ENCODE measurements at places on chromosomes 12 and 14.
A peak's percentile ranks its signal among the peaks of the same experiment; 100 is the strongest.

DNA sequence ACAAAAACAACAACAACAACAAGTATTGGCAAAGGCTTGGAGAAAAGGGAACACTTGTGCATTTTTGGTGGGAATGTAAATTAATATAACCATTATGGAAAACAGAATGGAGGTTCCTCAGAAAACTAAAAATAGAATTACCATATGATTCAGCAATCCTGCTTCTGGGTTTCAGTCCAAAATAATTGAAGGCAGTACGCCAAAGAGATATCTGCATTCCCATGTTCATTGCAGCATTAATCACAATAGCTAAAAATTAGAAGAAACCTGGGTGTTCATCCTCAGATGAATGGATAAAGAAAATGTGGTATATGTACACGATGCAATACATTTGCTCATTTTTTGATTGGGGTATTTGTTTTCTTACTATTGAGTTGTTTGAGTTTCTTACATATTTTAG lies 813.0 kb downstream of the NRXN3 start:
- DNase-seq, result no peak

DNA sequence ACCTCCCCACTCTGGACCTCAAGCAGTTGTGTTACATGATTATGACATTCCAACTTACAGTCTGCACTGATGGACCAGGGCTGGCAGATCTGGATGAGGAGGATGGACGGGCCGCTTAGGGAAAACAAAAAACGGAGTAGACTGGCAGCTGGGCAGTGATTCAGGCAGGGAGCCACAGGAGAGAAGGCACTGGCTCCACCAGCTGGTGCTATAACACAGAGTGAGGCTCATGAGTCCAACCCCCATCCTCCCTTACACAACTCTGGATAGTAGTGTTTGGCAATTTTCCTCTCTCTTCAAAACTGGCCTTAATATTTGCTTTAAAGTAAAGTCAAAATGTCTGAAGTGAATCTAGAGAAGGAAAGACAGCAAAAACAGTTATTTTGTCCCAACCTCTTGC lies 9.7 kb upstream of the RIC8B start:
- no peak for DNase-seq

DNA sequence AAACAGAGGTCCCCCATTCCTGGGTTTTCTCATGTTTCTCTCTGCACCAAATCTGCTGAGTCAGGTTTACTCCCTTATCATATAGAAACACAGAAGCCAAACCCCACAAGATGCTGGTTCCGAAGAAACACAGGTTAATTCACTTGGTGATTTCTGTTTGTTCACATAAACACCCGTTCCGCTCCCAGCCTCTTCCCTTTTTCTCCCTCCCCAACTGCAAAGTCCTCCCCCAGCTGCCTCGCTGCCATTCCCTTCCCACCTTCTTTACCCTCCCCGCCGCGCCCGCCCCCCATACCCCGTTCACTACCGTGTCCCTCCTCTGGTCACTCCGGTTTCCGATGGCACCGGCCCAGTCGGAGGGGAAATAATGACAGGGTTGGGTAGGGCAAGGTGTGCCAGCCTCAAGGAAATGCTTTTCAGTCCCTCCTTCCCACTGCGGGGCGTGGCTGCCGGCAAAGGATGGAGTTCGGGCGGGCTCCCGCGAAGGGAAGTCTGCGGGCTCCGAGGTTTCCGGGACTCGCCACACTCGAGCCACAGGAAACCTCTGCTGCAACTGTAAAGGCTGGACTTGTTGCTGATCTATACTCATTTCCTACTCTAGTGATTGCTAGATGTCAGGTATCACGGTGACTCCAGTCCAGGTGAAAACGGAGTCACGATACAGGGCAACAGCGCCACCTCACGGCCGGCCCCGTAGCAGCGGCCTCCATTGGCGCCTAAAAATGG lies at the start of gene STYK1:
Gene STYK1, minus strand, starts transcription at position 394 of the 726 bp plus-strand sequence. CDS start 39,434 bp downstream, outside the sequence.
- DNase-seq, result peak; percentile 24

DNA sequence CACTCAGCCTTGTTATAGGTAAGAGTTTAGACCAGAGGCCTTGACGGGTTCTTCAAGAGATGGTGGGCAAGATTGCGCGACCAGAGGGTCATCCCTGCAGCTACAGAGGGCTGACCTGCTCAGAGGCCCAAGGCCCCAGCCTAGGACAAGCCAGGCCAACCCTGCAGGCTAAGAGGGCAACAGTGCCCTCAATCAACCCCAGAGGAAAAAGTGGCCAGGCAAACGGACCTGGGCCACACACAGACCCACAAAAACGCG lies 1.3 kb downstream of the SSH1 start:
- DNase-seq, result no peak

GRCh38 chr14:34344318-34344717 lies 117.7 kb downstream of the SPTSSA start:
- DNase-seq, result no peak

- no peak for DNase-seq
These were observed 353 bp downstream of the BAG5 start for GRCh38 chr14:103562179-103562428.

GRCh38 chr14:77406718-77407117 lies 16.6 kb downstream of the NOXRED1 start:
- no peak for DNase-seq

- DNase-seq, result no peak
These were observed 91.2 kb upstream of the ATXN7L3B start for GRCh38 chr12:74446466-74446865.

- DNase-seq, result no peak
These were observed 24.6 kb upstream of the PPP1R12A start for GRCh38 chr12:79959484-79959883.

GRCh38 chr12:123854232-123854631 lies 92.1 kb downstream of the DNAH10 start:
- DNase-seq, result no peak

GRCh38 chr14:36514278-36515104 lies 5.5 kb downstream of the NKX2-1 start:
- no peak for DNase-seq

DNA sequence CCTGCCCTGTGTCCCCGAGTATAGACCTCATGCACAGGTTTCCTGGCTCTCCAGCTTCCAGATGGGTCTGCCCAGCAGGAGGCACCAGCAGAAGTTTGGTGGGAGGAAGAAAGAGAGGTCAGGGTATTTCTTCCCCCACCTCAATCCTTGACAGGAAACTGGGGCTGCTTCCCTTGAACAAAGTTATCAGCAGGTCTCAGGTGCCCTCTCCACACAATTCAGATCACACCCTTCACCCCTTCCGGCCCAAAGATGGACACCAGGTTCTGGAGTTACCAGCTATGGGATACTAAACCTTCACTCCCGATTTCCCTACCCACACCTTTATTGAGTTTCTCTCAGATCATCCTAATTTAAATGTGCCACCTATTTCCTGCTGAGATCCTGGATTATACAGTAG lies 1.2 kb downstream of the SART3 start:
- DNase-seq, result no peak

DNA sequence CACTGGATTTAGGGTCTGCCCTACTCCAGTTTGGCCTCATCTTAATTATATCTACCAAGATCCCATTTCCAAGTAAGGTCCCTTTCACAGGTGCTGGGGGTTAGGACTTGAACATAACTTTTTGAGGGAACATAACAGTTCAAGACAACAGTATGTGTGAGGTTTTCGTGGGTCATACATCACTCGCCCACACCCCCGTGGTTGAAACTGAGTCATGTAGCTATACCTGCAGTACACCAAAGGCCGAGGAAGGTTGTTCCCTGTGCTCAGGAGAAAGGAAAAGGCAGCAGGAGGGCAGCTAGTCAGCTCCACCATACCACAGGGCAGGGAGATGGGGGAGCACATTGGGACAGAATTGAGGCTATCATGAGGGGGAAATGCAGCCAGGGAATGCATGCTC lies 167.0 kb downstream of the PPM1H start:
- DNase-seq, result no peak

DNA sequence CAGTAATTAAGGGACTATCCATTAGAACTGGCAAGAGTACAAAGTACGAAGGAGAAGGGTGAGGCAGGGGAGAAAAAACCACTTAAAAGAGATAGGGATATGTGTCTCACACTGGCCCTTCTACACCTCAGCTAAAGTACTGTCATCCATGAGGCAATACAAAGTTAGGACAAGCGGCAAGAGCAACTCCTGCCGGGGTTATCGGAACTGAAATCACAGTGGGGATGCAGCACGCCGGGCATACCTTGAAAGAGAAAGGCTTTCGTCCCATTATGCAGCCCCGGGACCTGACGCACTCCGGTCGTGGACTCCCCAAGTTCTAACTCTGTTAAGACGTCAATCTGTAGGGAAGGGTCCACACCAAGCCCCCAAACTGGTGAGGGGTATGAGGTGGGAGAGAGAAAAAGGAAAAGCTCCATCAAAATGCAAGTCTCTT lies 1.1 kb downstream of the NELL2 start:
- DNase-seq, result no peak

DNA sequence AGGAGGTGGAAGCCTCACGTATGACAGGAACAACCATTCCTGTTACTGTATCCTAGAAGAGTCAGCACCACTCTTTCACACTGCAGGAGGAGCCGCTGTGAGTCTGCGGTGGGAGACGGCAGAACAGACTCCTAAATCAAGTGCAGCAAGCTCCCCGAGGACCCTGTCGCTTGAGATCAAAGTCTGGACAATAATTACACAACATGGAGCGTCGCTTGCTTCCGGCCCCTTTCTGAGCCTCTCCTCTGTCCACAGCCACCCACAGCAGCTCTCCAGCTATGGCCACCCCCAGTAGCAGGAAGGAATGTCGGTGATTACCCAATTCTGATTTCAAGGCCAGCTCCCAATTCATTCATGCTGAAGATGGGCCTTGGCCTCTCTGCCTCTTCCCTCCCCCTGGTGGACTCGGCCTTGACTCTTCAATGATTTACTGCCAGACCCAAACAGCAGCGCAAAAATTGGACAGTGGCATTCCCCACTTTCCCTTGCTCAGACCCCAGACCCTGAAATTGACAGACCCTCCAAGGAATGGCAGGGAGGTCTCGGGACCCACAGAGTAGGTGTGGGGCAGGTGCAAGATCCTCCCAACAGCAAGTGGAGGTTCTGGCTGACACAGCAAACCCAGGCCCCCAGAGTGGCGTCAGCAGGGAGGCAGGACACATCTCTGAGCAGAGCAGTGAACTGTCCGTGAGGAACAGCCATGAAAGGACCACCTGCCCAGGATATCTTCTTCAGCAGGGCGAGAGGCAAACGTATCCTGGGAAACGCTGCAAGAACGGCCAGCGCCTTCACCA lies 272.7 kb upstream of the DIO3 start:
- DNase-seq, result peak; percentile 8

DNA sequence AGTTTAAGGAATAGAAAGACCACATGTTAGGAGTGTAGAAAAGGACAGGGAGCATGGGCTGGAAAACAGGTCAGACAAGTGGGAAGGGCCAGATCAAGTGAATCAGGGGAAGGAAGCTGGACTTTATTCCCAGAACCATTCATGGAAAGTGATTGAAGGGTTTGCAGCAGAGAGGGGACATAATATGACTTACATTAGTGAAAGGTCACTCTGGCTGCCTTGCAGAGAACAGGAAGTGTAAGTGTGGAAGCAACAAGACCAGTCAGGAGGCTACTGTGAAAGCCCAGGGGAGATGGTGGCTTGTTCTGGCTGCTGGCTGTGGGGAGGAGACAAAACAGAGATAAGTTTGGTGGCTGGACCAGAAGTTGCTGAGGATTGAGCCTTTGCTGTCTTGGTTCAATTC lies 69.1 kb downstream of the VCPKMT start:
- DNase-seq, result no peak

GRCh38 chr12:120684523-120684932 lies 2.4 kb upstream of the MLEC start:
- no peak for DNase-seq

- no peak for DNase-seq
These were observed 9.2 kb downstream of the PCBP2 start for GRCh38 chr12:53461059-53461458.

DNA sequence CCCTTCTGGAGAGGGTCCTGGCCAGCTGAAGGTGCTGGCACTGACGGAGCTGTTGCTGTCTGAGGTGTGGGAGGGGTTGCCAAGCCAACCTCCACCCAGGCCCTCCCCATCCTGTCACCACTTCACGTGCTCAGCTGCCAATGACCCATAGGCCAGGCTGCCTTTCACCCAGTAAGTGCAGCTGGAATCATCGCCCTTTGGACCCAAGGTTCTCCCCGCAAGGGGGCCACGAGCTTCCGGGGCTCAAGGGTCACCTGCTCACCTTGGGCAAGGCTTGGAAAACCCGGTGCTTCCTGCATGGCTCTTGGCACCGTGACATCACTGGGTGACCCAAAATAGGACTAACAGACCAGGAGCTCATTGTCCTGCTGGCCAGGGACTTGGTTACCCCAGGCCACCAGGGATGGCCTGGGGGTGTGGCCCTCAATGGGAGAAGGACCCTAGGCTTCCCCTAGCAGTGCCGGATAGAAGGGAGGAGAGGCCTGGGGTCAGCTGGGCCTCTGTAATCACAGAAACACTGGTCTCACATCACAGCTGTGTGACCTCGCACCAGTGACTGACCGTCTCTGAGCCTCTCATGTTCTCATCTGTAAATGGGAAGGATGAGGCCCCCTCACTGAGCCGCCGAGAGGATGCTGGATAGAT lies 51.3 kb downstream of the CCDC85C start:
- DNase-seq, result no peak

- DNase-seq, result peak; percentile 3
These were observed 50.3 kb downstream of the ADAMTS20 start for GRCh38 chr12:43501703-43502102.

- DNase-seq, result peak; percentile 10
These were observed 32.0 kb upstream of the SPPL3 start for GRCh38 chr12:120936197-120936596.

- no peak for DNase-seq
These were observed 844 bp downstream of the DPF3 start for GRCh38 chr14:72892879-72893635.

DNA sequence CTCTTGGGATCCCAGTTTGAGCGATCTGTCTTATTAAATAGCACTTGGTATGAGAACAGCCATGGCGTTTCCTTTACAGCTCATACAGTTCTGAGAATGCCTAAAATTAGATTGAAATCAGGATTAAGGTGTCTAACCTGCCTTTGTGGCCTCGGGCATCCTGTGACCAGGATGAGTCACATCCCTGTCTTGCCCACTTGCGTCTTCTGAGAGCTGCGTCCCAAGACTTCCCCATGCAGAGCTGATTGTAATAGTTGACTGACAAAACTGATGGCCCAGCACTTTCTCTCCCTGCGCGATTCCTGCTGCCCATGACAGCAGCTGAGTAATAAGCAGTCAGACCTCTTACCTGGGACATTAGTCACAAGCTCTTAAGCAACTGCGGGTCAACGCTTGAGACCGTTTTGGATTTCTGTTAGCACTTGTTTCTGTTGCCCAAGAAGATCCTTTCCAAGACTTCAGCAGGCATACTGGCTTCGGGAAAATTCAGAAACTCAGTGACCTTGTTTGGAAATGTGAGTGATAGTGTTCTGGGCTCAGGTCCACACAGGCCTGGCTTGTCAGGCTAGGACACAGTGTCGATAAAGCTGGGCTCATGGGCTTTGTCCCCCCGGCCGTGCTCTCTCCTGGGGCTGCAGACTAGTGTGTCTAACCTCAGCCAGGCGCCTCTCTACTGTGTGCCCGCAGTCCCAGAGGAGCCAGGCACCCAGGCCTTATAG lies 169.9 kb upstream of the HIF1A start:
- no peak for DNase-seq

DNA sequence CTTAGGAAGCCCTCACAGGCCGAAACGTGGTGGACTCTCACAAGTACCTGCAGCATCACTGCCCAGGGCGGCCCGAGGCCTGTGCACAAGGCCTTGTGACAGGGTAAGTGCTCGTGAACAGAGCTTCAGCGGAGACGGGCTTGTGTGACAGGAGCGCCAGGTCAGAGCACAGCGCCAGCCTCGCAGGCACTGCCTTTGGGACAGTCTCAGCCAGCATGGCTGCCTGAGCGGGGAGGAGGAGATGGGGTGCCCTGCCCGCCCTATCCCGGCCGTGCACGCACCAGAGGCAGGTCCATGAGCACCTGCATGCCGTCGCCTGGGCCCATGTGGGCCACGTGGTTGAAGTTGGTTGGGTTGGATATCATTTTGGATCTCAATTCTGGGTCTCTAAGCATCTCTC lies 16.9 kb downstream of the AMN start:
- no peak for DNase-seq

Data from hindlimb muscle (tissue), 1 donor.